ENCODE measurements at places on chromosomes 16 and 17. TPM values are rescaled to one million over a fixed set of nuclear protein-coding genes. Genes with fewer than 3 reads are reported as not detected.

MYADML2 gene
- total RNA-seq, result not detected

SLC5A10 gene
- not detected for total RNA-seq

PARD6A gene
- total RNA-seq, result 11.5 TPM

CIAO3 gene
- 43.4 TPM for total RNA-seq

LRRC75A gene
- 2.6 TPM for total RNA-seq

CNGB1 gene
- not detected for total RNA-seq

CBFA2T3 gene
- total RNA-seq, result 0.23 TPM

GRCh38 chr16:80976946-80977345 is 29.7 kb downstream of the CMC2 start:
- DNase-seq, result no peak
- H3K4me1 ChIP-seq, result peaks cover 10% of the 10 kb centered on the region
- no peak overlapping the region for H3K4me3 ChIP-seq
- H3K36me3 ChIP-seq, result peaks cover 67% of the 10 kb centered on the region
- no peak overlapping the region for H3K27ac ChIP-seq

- no peak for DNase-seq
- H3K4me3 ChIP-seq, result no peak overlapping the region
- H3K36me3 ChIP-seq, result no peaks in the 10 kb centered on the region
- peaks cover 6% of the 10 kb centered on the region for H3K4me1 ChIP-seq
- H3K27ac ChIP-seq, result no peak overlapping the region
Observed at GRCh38 chr17:73719588-73720071, 75.4 kb upstream of the SDK2 start.

DNA sequence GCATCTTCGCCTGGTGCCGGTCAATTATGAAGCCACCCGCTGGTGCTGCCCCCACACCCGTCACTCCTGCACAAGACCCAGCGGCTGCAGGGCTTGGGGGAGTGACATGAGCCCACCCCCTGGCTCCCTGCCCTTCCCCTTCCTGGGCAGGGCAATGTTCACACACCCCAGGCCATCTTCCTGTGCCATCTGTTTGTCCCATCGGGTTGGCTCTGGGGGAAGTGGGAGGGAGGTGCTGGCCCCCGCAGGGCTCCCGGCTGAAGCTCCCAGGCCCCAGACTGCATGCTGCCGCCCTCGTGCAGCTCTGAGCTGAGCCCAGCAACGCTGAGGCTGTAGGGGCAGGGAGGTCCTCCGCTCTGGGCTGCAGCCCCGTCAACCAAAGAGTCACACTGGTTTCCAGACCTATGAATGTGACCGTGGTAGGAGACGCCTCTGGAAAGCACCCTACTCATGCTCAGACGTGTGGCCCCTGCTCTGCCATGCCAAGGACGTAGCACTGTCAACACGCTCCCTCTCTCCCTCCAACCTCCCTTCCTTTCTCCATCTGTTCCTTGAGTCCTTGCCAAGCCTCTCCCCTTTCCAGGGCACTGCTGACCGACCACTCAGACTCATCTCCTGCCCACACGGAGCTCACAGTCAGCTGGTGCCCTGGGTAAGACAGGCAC is 140.4 kb downstream of the ENGASE start:
- peaks cover 8% of the 10 kb centered on the region for H3K27me3 ChIP-seq
- no peaks in the 10 kb centered on the region for H3K36me3 ChIP-seq
- H3K4me1 ChIP-seq, result no peaks in the 10 kb centered on the region
- no peak overlapping the region for H3K27ac ChIP-seq
- DNase-seq, result no peak

- no peak for DNase-seq
- H3K4me1 ChIP-seq, result no peaks in the 10 kb centered on the region
- H3K27me3 ChIP-seq, result peaks cover 6% of the 10 kb centered on the region
- no peak overlapping the region for H3K27ac ChIP-seq
Observed at GRCh38 chr16:70604407-70605282, 41.7 kb upstream of the IL34 start.

- H3K27ac ChIP-seq, result no peak overlapping the region
- no peaks in the 10 kb centered on the region for H3K36me3 ChIP-seq
- H3K4me3 ChIP-seq, result no peak overlapping the region
- no peak for DNase-seq
- no peaks in the 10 kb centered on the region for H3K4me1 ChIP-seq
Observed at GRCh38 chr17:42039794-42040763, 10.3 kb downstream of the C17orf113 start.

DNA sequence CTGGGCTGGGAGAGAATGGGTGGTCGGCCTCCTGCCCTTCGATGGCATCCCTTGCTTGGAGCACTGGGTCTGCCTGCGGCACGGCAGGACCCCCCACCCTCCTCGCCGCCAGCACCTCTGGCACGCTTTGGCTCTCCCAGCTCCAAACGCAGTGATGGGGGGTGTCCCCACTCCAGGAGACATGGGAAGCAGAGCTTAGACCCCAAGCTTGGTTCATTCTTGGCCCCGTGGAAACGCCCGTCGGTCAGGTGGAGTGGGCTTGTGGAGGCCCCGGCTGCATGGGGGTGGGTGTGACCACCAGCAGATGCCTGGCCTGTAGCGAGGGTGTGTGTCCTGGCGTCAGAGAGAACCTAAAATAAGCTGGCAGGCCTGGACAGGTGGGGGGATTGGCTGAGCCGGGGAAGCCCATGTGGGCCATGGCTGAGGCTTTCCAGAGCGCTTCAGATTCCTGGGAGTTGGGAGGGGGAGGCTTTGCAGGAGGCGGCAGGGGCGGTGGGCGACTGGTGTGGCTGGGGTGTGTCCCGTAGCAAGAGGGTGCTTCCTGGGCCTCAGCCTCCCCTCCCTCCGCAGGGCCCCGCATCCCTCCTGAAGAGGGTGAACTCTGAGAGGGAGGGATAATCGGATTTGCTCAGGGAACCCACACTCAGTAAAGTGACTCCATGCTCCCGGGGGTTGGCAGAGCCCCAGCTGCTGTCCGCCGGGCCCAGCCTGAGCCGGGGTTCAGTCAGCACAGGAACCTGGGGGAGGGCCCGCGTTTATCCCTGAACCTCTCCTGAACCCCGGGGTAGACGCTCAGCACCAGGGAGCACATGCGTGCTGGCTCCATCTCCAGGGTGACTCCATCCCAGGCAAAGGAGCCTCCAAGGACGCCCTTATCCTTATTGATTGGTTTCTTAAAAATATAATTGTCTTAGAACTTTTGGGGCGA is 3.4 kb downstream of the CACNA1H start:
- H3K36me3 ChIP-seq, result no peaks in the 10 kb centered on the region
- DNase-seq, result no peak
- H3K4me3 ChIP-seq, result no peak overlapping the region
- no peaks in the 10 kb centered on the region for H3K4me1 ChIP-seq

Data from activated T-helper 2 cell treated with anti-CD3 and anti-CD28 coated beads, Interferon-gamma antibody, Interleukin-2, Interleukin-4, amounts not matched to agents 10 μg/mL and 5 μg/mL and 100 μg/mL, durations not matched to agents 14 hours and 24 hours and 36 hours (primary cell).